ENCODE measurements at places on chromosomes 1 and 21.

- DNase-seq, result no peak
Observed at GRCh38 chr21:32248571-32249461, 30.0 kb downstream of the MIS18A start.

DNA sequence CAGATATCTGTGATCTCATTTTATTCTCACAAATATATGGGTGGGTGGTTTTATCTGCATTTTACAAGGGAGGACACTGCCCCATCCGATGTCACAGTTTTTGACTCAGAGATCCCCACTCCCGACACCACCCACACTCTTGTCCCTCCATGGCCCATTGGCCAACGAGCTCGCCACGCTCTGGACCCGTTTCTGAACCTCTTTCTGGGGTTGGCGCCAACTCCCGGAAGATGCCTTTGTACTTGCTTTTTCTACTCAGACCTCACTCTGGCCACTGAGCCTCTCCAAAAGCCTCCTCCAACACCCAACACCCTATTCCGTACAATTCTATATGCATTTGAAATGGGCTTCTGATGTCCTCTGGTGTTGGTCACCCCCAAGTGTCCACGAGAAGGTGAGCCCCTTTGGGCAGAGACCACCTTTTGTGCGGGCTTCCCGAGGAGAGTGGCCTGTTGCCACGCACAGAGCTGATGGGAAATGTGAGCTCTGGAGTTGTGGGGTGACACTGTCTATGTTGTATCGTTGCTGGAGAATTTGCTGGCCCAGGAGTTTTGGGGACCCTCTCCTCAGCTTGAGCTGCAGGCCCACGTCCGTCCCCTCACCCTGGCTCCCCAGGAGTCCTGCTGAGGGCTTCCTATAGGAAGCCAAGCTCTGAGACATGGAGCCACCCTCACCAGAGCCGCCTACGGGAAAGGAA is 366.9 kb upstream of the VAMP3 start:
- DNase-seq, result no peak

GRCh38 chr1:38516560-38516959 is 343.0 kb downstream of the RRAGC start:
- no peak for DNase-seq

GRCh38 chr1:211833174-211833820 is 2.7 kb upstream of the LPGAT1 start:
- DNase-seq, result no peak

GRCh38 chr21:41770901-41771624 is 4.2 kb upstream of the RIPK4 start:
- no peak for DNase-seq

DNA sequence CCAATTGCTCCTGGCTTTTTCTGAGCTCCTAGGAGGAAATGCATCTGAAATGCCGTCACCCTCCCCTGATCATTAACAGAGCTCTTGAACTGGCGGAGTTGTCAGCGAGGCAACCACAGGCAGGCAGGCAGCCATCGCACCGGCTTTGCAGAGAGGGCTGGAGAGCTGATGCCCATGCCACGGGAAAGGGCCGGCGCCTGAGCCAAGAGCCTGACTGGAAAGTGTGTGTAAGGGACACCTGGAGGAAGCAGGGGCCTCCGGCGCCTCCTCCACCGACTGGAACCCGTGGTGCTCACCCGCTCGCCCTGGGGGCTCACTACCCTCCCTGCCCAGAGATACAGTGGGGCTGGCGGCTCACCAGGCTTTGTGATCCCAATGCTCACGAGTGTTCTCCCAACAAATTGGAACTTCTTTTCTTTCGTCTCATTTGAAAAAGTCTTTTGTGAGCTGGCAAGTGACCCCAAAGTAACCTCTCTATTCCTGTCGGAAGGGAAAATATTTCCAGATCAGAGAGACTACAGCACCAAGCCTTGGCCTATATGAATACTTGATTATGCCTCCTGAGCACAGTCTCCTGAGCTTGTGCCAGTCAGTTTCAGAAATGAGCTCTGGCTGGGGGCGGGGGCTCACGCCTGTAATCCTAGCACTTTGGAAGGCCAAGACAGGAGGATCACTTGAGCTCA is 97.7 kb upstream of the SLC25A33 start:
- no peak for DNase-seq

GRCh38 chr1:235997049-235997448 is 67.8 kb downstream of the NID1 start:
- DNase-seq, result no peak

- DNase-seq, result no peak
Observed at GRCh38 chr1:245118806-245119205, 36.0 kb upstream of the KIF26B start.

- peak; percentile 59 for DNase-seq
Observed at GRCh38 chr1:44406737-44407429, 1.8 kb downstream of the RNF220 start.

DNA sequence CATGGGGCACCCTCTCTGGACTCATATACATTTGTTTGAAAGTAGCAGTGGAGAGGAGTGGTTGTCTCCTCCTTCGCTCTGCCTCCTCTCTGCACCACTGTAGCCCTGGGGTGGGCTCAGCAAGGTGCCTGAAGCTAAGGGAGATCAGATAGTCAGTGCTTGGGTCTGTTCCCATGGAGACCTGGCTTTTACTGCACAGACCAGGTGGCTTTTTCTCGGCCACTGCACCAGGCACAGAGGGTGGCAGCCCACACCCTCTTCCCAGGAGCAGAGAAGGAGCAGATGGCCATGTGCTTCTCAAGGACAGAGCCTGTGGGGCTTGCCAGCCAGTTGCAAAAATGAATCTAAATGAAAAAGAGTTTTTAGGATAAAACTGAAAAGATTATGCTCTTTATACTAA is 123.4 kb upstream of the KCNK1 start:
- no peak for DNase-seq

DNA sequence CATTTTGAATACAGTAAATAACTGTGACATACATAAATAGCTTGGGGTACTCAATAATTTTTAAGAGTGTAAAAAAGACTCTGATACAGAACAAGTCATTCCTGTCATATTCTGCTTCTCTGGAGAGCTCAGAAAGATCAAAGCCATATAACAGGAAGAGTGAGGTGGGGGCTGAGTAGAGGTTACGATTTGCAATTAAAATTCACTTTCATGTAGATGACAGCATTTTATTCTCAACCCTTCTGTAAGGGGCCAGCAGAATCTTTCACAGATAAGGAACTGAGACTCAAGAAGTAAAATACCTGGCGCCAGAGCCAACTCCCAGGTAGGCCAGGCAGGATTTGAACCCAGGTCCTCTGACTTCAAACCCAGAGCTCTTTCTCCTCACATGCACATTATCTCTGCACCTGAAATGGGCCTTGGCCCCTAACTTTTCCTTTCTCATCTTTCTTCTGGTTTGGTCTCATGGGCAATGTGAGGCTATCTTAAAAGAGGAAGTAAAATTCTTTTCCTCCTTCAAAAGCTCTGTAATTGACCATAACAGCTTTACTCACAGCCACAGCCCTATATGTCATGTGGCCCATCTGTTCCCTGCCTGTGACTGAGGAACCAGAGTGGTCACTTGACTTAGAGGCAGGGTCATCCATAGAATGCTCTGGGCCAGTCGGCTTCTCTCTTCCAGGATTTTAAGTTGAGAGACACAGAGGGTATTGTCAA is 80.9 kb upstream of the SYT6 start:
- no peak for DNase-seq

DNA sequence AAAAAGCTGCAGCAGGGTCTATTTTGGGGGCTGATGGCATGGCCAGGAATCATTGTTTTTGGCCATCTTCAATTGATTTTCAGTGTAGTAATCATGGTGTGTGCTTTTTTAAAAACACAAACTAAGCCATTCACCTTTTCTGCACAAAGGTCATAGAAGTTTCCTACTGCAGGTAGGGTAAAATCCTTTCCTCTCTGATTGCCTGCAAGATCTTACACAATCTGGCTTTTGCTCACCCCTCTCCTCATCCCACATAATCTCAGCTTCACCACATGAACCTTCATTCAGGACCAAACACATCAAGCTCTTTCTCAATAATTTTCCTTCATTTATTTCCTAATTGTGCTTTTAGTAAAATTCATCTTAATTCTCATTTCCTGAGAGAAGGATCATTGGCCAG is 38.3 kb upstream of the GBP5 start:
- no peak for DNase-seq

DNA sequence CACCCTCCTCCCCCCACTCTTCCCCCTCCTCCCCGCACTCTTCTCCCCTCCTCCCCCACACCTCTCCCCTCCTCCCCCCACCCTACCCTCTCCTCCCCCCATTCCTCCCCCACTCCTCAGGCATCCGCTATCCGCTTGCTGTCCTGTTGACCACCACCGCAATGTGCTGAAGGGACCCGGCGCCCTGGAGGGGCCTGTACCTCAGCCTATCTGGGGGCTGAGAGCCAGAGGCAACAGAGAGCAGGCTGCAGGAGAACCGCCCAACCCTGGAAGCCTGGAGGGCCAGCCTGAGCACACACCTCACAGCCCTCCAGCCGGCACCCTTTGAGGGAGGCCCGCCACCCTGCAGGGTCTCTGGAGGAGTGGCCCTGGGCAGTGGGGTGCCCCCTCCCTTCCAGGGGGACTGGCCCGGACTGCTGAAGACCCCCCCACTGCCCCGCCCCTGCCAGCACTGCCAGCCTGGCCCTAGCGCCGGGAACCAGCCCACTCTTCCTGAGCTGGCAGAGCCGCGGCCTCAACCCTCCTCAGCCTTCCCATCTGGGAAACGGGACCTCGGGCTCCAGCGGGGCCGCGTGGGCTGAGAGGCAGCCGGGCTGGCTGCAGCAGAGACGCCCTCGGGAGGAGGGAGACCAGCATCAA is 1.2 kb downstream of the C1QTNF12 start:
- DNase-seq, result no peak

GRCh38 chr1:115677182-115677555 is 35.4 kb downstream of the VANGL1 start:
- peak; percentile 79 for DNase-seq

GRCh38 chr1:65388908-65389695 is 31.4 kb upstream of the LEPR start:
- DNase-seq, result no peak

DNA sequence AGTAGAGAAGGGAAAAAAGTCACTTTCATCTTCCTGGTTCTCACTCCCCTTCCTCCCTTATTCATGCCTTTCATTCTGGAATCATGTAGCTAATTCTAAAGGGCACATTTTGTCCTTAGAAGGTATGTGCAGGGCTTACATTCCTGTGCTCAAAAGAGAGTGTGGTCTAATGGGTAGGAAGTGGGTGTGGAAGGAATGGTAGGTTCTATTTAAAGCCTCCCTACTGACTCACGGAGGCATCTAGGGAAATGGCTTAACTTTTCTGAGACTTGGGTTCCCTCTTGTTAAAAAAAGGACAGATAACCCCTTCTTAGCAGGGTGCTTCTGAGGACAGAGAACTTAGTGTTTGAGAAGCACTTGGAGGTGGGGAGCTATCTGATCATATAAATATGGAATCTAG is 249.3 kb upstream of the DUSP10 start:
- DNase-seq, result no peak

GRCh38 chr1:27071049-27071416 is 58.4 kb upstream of the TENT5B start:
- DNase-seq, result peak; percentile 36

DNA sequence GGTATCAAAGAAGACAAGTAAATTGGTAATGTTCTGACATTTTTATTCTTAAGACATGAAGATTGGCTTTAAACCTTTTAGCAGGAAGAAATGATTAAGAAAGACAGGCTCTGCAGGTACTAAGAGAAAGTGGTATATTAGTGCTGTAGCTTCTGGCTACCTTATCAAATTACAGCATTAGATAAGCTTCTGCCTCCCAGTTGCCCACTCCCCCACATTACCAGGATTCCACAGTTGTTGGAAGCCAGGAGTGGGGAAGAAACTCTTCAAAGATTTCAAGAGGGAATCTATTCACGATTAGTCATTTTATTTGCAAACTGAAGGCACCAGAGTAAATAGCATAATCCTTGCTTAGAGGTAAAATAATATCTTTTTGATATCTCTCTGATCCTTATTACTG is 274.9 kb downstream of the LMO4 start:
- no peak for DNase-seq
